ENCODE measurements at places on chromosomes 13 and 19. TPM values are rescaled to one million over a fixed set of nuclear protein-coding genes. Genes with fewer than 3 reads are reported as not detected.

The LPAR2 gene
- 0.39 TPM for total RNA-seq

The PTPRH gene
- 1.3 TPM for total RNA-seq

The ATP4A gene
- not detected for total RNA-seq

The ZNF254 gene
- 21.9 TPM for total RNA-seq

- no peak for DNase-seq
Measured at GRCh38 chr13:90950160-90950559, 397.3 kb upstream of the MIR17HG start.

- DNase-seq = no peak
Measured at GRCh38 chr19:40257096-40257517, 28.0 kb downstream of the AKT2 start.

GRCh38 chr19:18477042-18477779 lies 39.3 kb upstream of the ISYNA1 start:
- DNase-seq = no peak

DNA sequence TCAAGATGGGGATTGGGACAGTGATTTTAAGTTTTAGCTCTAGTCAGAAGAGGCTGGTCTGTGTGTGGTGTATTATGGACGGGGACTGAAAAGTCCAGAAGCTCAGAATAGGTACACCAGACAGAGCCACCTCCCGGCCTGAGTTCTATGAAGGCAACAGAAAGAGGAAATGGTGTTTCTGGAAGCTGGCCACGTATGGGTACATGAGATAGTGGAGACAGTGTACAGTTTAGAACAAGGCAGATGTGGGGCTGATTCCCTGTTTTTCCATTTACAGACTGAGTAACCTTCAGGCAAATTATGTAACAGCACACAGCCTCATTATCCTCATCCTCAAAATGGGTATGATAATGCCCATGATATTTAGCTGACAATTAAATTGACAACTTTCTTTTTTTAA lies 1.3 kb downstream of the ZNF175 start:
- no peak for DNase-seq
